ENCODE measurements at places on chromosomes 7 and 10.

DNA sequence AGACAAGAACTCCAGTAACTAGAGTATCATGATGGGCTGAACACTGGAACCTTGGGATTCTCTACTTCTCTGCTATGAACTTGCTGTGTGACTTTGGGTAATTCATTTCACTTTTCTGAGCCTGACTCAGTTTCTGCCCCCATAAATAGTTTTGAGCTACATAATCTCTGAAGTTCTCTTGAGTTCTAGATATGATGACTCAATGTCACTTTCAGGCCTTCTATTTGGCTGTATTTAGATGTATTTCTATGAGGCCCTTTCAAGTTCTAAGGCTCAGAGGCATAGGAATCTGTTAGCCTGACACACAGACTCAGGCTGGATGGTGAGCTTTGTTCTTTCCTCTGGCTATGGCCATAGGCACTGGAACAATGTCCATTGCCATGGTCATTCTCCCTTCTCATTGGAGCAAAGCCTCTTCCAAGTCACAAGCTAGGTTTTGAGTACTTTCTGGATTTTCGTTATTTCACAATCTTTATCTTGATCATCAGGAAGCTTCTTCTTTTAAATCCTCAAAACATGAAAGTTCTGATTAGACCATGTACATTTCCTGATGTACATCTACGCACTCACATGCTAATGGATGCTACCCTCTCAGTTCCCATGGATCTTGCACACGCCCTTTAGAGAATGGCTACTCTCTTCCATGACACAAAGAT lies 101.6 kb downstream of the TES start:
- no peak for DNase-seq

DNA sequence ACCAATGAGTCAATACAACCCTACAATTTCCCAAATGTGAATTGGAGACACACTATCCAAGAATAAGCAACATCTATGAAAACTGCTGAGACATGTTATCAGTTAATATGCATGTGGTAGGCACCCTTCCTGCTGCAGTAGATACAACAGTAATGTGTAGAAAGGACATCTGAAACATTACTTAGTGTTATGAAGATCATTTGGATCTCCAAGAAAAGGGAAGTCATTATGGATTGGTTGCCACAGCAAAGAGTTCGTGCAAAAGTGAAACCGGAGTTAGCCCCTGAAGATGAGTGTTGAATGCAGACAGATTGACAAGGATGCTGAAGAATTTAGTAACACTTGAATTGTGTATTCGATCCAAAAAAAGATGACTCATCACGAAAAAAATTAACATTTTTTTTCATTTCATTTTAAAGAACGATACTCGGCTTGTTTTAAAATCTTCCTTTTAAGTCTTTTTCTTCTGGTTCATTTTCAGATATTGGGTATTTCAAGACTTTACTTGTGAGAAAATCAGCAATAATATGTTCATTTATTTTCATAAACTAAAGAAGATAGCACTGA lies 322.4 kb upstream of the KLF6 start:
- DNase-seq: no peak

GRCh38 chr10:129883626-129884397 lies 80.3 kb downstream of the EBF3 start:
- DNase-seq: no peak

DNA sequence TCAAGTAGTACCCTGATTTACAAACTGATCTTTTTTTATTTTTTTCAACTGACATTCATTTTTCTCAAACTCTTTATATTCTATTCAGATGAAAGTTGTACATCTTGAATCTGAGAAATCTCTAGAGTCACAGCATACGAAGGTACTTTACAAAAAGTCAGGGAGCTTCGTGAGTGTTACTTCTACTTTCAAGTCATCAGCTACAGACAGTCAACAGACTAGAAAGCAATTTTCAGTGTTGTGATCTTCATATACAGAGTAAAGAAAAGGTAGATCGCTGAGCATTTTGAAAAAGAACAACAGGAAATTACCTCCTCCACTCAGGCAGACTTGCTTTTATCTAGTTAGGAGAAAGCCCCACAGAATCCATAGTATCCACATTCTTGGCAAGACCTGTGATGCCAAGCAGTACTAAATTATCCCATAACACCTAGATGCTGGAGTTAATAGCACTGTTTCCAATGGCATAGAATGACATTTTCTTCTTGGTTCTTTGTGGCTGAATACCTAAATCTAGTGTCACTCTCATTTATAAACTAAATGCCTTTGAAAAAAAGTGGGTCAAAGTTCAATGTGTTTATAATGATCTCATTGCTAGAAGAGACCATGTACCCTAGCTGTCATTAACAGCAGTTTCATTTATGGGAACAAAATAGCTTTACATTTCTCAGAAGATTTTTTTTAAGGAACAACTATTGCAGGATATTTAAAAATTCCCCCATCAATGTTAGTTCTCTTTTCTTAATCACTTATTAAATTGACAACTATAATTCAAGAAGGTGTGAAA lies 12.0 kb upstream of the ZNF800 start:
- no peak for DNase-seq

GRCh38 chr7:23863209-23863787 lies 153.3 kb downstream of the STK31 start:
- no peak for DNase-seq

GRCh38 chr7:47508389-47509380 lies 73.2 kb downstream of the TNS3 start:
- DNase-seq: no peak

- no peak for DNase-seq
Observed at GRCh38 chr7:44634839-44635591, 28.6 kb downstream of the OGDH start.

DNA sequence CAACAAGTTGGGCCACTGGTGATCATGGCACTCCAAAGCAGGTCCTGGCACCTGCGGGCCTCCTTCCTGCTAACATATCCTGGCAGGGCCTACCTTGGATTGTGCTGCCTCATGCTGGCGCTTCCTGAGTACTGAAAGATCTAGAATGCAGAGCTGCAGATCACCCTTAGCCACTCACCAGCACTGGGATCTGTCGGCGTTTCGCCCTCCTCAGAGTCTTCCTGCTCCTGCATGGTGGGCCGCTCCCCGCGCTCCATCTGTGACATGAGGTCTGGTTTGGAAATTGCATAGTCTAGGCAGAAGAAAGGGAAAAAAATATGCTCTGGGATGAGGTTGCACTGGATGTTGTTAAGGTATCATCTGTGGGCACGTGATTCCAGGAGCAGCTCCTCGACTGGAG lies 10.0 kb downstream of the ZNF777 start:
- no peak for DNase-seq

GRCh38 chr7:26321435-26321834 lies 29.8 kb downstream of the SNX10 start:
- no peak for DNase-seq

- no peak for DNase-seq
Observed at GRCh38 chr7:1806354-1806753, 136.3 kb downstream of the ELFN1 start.

DNA sequence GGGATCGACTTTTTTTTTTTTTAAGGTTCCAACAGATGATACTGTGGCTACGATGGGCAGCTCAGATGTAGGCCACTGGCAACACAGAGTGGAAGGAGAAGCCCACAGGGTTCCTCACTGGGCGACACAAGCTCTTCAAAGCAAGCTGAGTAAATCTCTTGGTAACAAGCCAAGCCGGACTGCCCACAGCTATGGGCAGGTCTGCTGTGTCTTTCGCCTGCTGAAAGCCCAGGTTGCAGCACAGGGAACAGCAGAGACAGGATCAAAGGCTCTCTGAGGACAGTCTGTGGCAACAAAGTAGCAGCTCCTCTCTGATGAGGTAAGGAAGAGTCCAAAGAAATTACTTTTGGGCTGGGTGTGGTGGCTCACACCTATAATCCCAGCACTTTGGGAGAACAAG lies 83.6 kb downstream of the KCNMA1 start:
- DNase-seq: no peak

GRCh38 chr10:122995936-122996335 lies 12.7 kb downstream of the IKZF5 start:
- no peak for DNase-seq

DNA sequence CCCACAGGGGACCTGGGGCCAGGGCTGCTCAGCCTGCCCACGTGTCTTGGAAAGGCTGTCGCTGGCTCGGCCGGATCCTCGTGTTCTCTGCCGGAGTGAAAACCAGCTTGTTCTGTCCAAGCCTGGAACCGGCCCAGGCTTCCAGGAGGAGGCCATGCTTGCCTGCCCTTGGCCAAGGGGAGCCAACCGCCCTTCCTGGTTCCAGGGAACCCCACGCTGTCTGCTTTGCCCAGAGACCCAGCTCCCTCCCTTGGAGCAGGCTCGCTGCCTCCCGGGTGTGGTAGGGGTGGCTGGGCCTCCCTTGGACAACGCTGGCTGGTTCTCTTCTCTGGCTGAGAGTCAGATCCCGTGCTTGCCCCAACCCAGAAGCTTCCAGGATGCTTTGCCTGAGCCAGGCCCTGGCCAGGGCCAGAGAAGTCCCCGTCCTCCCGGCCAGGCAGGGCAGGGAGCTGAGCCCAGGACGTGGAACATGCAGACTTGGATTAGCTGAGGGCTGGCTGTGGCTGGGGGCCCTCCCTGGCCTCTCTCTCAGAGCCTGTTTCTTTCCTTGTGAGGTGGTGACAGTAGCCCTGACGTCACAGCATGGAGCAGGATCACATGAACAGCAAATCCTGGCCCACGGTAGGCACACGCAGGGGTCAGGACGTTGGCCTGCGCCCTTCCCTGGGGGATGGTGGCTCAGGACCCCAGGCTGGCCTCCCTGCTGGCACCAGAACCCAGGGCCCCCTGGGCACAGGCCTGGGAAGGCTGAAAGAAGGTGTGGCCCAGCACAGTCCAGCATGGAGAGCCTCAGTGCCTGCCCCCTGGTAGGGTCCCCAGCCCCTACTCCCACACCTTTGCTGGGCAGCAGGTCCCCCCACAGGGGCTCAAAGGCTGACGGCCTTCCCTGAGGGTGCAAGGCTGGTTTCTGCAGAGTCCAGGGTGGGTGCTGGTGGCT lies 67.5 kb downstream of the PWWP2B start:
- peak; percentile 77 for DNase-seq

GRCh38 chr10:3147117-3147820 lies 25.3 kb downstream of the PITRM1 start:
- no peak for DNase-seq

- DNase-seq: no peak
Observed at GRCh38 chr10:119667562-119668328, 16.6 kb downstream of the BAG3 start.

DNA sequence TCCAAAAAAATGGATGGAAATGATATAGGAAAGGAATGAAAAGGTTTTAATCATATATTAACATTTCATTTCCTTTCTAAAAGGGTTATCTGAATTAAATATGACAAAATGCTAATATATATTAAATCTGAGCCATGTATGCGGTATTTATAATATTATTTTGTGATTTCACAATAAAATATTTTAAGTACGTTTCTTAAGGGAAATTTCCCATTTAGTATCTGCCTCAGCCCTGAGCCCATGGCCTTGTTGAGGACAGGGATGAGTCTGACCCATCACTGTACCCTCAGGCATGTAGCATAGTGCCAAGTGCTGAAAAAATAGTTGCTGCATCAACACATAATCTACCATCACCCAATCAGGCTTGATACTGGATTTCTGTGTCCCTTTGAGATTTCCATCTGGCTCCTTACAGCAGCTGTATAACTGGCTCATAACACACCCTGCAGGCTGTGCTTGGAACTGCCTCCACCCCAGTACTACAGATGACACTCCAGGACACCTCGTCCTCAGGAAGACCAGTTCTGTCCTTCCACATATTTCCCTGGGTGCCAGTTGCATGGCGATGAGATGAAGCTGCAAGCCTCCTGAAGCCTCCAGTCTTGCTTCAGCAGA lies 59.4 kb upstream of the ASAH2 start:
- DNase-seq: no peak

- DNase-seq: no peak
Observed at GRCh38 chr7:76077435-76077834, 29.5 kb downstream of the MDH2 start.

- no peak for DNase-seq
Observed at GRCh38 chr7:51374936-51375335, 58.3 kb upstream of the COBL start.

- no peak for DNase-seq
Observed at GRCh38 chr7:20741801-20742200, 44.9 kb downstream of the SP8 start.

DNA sequence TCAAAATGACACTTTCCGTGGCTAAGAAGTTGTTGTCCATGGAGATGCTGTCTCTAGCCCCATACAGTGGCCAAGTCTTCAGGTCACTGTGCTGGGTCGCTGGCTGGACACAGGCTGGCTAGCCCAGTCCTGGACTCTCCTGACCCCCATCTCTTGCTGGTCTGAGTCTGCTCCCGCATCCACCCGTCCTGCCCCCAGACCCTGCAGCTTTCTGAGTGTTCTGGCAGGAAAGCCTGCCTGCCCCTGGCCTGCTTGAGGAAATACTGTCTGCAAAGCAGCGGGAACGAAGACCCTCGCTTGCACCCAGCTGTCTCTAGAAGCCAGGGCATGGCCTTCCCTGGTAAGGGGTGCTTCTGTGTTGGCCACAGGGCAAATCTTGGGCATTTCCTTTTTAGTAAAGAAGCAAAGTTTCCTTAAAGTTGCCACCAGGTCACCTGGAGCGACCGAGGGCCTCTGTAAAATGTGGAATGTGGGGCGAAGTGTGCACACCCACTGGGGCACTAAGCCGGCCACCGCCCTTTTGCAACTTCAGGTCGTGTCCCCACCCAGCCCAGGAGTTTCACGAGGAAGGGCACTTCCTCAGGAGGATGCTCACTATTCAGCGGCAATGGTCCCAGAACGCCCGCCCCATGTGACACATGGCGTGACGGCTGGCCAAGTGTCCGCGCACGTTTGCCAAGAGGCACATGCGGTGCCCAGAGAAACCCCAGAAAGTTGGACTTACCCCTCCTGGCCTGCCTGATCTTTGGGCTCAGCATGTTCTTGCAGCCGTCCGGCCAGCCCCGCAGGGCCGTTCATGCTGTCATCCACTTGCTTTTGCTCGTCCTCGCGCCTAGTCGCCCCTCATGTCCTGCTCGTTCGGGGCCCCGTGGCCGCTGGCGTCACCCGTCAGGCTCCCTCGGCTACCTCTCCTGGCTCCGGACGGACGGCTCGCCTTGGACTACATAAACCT lies 558 bp downstream of the ARHGAP22 start:
- no peak for DNase-seq

DNA sequence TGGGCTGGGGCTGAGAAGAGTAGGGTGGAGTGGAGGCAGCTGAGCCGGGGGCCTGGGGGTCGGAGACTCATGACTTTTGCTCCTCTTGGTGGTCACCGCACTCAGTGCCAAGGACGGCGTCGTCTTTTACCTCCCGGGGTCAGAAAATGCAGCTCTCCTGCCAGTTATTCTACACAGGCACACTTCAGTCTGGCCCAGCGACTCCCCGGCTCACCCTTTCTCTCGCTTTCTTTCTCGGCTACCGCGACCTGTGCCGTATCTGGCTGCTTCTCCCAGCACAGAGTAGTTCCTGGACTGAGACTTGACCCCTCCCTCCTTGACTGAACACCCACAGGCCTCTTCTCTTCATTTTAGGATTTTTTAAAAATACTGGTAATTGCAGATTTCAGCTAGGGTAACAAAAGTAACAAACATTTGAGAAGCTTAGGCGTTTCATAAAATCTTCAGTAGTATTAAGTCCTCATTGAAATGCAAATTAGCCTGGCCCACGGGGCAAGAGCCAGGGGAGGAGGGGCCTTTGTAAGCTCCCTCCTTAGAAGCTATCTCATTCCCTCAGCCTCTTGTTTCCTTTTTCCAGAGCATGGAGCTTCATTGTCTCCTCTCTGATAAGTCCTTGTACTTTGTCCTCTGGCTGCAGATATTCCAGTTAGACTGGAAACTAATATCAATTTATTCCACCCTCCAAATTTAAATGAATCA lies 1.1 kb upstream of the PRLHR start:
- DNase-seq: no peak

Measured in occipital lobe (tissue), 3 donors.